Stimulated activated CD8-positive, alpha-beta memory T cell treated with anti-CD3 and anti-CD28 coated beads, Interleukin-2, amount 100 ng/mL, for 48 hours (primary cell): ENCODE measurements at places on chromosomes 7 and 10.

- DNase-seq = no peak
These were observed 64.4 kb downstream of the CCNY start for GRCh38 chr10:35400595-35401268.

GRCh38 chr7:155880721-155881120 is 68.5 kb upstream of the SHH start:
- DNase-seq = no peak

GRCh38 chr7:45469103-45469502 is 105.1 kb upstream of the ADCY1 start:
- DNase-seq = no peak

DNA sequence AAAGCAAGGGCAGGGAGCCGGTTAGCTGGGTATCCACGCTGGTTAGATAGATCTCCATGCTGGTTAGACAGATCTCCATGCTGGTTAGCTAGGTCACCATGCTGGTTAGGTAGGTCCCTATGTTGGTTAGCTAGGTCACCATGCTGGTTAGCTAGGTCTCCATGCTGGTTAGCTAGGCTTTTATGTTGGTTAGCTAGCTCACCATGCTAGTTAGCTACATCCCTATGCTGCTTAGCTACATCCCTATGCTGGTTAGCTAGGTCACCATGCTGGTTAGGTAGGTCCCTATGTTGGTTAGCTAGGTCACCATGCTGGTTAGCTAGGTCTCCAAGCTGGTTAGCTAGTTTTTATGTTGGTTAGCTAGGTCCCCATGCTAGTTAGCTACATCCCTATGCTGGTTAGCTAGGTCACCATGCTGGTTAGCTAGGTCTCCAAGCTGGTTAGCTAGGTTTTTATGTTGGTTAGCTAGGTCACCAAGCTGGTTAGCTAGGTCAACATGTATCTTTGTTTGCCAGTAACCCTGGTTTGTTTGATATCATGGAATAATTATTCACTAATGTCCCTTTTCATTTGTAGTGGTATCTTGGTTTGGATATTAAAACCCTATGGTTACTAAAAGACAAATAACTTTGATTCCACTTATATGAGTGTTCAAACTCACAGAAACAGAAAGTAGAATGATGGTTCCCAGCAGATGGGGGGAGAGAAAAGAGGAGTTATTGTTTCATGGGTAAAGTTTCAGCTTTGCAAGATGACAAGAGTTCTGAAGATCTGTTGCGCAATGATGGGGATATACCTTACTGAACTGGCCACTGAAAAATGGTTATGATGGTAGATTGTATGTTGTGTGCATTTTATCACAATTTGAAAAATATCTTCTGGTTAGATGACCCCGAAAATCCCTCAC is 136.2 kb downstream of the PRPF18 start:
- no peak for DNase-seq

GRCh38 chr7:78863281-78863680 is 590.2 kb downstream of the MAGI2 start:
- DNase-seq = no peak

DNA sequence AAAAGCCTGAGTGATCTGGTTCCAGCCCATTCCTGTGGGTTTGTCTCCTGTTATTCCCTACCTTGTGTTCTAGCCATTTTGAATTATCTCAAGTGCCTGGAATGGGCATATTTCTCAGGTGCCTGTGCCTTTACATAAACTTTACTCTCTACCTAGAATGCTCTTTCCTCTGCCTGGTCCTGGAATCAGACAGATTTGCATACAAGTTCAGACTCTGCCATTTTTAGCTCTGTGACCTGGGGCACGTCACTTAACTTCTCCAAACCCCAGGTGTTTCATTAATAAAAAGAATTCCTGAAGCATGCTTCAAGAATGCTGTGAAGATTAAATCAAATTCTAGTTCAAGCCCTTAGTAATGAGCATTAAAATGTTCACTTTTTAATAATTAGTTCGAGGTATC is 7.8 kb downstream of the DCLRE1A start:
- no peak for DNase-seq

- no peak for DNase-seq
These were observed 188.1 kb downstream of the SDHAF3 start for GRCh38 chr7:97305589-97305988.

DNA sequence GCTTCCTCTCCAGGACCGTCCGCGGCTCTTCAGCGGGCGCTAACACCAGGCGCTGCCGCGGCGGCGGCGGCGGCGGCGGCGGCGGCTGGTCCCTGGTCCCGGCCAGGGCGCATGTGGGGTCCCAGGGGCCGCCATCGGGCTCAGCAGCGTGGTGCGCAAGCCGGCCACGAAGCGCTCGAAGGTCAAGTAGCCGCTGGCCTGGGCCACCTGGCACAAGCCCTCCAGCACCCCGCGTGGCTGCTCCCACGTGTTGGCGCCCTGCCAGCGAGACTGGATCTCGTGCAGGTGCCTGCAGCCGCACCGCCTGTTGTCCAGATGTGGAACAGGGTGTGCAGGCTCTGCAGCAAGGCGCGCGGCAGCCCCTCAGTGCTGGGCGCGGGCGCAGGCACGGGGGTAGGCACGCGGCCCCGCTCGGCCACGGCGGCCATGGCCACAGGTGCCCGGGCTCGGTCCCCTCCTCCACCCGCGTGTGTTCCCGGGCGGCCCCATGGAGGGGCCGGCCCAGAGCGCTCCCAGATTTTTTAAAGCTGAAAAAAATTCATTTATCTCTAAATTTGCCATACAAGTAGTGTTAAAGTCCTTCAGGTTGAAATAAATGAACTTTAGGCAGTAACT is 884.2 kb upstream of the ZNF722 start:
- no peak for DNase-seq
